Progenitor cell of endocrine pancreas (in vitro differentiated cells): ENCODE measurements at places on chromosomes 1 and 21.
A peak's percentile ranks its signal among the peaks of the same experiment; 100 is the strongest.

- DNase-seq, result peak; percentile 36
Measured at GRCh38 chr21:39125752-39126485, 57.3 kb downstream of the PSMG1 start.

DNA sequence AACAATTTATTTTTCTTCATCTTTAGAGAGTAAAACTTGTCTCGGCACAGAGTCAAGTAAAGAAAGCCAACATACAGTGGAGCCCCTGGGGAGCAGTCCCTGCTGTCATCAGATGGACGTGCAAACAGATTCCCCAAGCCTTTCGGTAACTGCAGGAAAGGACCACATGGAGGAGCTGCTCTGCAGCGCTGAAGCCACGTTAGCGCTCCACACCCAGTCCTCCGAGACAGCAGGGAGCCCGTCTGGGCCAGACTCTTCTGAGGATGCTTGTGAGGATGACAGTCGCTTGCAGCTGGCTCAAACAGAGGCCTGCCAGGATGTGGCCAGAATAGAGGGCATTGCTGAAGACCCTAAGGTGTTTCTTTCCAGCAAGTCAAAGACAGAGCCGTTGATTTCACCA is 77.1 kb upstream of the SCCPDH start:
- DNase-seq, result peak; percentile 13

GRCh38 chr1:78869136-78869535 is 137.4 kb downstream of the ADGRL4 start:
- no peak for DNase-seq

GRCh38 chr1:218407630-218408029 is 62.5 kb downstream of the TGFB2 start:
- no peak for DNase-seq

DNA sequence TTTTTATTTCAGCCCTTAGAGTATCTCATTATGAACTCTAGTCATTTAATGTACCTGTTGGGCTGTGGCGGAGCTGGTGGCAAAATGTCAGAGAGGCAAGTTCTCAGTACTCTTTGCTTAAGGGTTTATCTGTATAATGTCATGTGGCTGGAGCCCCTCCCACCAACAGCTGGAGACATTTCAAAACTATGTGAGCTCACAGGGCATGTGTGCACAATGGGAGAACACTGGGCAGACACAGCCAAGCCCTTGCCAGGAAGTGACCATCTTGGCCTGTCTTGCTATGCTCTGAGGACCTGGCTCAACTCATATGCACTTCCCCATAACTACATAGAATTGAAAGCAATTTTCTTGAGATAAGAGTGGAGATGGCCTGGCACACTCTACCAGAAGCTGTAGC is 296.4 kb downstream of the PTPRU start:
- DNase-seq, result no peak

- DNase-seq, result no peak
Measured at GRCh38 chr1:30192969-30193630, 530.3 kb downstream of the MATN1 start.
